ENCODE measurements at places on chromosomes 16 and 17.

DNA sequence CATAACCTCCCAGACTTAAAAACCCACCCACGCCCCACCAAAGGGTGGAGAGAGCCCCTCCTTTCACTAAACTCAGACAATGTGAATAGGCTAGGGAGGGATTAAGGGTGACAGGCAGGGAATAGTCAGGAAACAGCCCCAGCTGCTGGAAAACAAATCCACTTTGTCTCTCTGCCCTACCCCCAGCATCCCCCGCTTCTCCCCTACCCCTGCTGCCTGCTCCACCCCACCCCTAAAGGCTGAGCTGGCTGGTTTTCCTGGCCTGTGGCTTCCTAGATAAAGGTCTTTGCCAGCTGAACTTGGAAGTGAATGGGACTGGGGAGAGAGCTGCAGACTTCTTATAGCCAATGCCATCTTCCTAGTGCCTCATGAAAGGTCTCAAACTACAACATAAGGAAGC, 15.0 kb downstream of the CAVIN1 start:
- DNase-seq, result peak; percentile 88

DNA sequence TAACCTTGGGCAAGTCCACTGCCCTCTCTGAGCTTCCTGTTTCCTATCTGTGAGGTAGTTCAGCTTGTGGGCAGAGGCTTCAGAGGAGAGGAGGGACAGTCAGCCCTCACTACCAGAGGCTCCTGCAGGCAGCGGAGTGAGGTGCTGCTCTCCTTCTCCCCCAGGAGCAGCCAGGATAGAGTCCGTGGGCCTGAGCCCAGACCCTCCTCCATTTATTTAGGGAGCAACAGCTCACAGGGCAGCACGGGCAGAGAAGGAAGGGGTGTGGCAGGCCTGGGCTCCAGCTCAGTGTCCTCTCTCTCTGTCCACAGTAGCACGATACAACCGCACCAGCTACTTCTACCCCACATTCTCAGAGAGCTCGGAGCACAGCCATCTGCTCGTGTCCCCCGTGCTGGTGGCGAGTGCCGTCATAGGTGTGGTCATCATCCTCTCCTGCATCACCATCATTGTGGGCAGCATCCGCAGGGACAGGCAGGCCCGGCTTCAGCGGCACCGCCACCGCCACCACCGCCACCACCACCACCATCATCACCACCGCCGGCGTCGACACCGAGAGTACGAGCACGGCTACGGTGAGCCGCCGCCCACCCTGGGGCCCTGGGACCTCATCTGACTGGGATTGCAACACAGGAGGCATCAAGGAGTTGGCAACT, 42.3 kb downstream of the BEAN1 start:
- DNase-seq, result no peak

- no peak for DNase-seq
Observed at GRCh38 chr16:75621170-75621477, 2.0 kb downstream of the ADAT1 start.

DNA sequence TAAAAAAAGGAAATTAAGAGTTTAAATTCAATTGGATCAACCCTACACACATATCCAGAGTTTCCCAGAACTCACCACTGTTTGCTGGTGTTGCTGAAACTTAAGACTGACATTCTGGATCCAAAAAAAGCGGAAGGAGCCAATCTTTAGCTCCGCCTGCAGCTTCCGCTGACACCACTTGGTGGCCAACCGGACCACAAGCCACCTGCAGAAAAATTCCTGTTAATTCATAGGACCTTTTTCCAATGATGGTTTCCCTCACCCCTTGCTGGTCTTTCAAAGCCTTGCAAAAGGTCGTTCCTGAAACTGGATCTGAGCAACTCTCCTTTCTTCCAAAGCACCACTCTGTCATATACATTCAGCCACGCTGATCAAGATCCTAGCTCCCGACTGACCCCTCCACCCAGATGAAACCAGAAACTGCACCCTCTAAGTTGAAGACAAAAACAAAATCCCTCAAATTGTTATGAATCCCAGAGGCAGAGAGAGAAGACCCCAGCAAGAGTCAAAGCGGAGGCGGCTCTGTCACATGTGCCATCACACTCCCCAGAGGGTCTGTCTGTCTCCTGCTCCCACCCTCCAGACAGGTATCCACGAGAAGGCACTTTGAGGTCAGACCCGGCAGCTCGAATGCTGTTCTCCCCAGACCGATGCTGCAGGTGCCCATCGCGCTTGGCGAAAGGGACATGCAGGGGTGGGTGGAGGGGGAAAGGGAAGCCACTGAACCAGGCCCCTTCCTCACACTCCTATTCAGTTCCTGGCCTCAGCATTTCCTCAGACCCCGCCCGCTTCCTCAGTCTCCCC, 773 bp downstream of the BLTP2 start:
- DNase-seq, result no peak

DNA sequence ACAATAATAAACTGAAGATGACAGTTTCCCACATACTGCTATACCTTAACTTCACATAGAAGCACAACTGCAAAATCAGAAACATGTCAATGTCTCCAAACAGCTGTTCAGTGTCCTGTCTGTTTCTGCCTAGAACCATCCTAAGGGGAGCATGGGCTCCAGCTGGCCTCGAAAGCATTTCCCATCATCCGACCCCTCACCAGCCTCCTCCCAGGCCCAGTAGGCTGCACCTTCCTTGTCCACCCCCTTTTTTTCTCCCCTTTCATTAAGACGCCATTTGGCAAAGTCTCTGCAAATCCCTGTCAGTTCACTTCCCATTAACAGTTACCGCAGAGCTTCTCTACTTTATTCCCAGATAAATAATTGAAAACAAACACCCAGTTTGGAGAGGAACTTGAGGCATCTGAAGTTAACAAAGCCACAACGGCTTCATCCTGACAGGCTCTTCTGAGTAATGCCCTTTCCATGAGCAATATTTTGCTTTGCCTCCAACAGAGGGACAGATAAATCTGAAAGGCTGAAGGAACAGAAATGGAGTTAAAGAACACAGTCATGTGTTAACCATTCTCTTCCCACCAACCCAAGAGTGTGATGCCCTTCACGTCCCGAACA, 65.3 kb downstream of the SLC39A11 start:
- no peak for DNase-seq

- no peak for DNase-seq
Observed at GRCh38 chr16:66776457-66776856, 24.9 kb downstream of the TERB1 start.

DNA sequence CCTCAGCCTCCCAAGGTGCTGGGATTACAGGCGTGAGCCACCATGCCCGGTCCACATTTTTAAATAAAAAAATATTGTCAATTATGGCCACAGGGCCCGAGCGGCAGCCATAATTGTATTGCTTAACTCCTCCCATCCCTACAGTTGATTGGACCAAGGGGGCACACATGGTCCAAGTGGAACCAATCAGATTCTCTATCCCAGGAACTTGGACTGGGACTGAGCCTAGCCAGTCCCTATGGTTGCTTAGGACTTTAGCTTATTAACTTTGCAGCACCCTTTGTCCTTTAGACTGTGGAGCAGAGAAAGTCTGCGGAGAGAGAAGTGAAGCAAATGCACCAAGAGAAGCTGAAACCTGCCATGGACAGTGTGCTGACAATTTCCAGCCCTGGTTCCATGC, 5.5 kb upstream of the RDM1 start:
- no peak for DNase-seq

DNA sequence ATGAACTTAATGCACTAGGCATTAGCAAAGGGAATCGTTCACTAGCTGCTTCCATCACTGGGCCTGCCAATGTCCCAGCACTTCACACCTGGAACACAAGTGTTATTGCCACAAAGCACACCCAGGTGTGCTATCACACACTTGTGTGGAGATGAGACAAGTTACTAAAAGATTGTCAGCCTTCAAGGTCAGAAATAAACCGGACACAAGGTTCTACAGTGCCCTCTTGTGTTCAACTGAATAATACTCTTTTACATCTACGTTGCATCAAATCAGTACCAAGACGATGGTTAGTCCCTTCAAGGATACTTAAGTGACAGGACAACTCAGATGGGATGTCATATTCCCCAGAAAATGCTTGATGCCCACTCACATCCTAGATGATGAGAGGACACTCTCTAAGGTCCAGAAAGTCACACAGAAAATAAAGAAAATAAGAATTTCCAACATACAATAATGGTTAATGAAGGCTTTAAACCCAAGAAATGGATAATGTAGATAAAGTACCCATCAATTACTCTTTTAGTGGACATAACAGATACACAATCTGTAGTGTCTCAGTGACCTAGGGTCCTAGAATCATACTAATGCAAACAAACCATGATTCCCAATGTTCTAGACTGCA, 16.4 kb upstream of the GLG1 start:
- DNase-seq, result peak; percentile 46

GRCh38 chr16:66728117-66728787, 23.2 kb downstream of the DYNC1LI2 start:
- no peak for DNase-seq

- no peak for DNase-seq
Observed at GRCh38 chr16:77540646-77541045, 105.8 kb upstream of the ADAMTS18 start.

DNA sequence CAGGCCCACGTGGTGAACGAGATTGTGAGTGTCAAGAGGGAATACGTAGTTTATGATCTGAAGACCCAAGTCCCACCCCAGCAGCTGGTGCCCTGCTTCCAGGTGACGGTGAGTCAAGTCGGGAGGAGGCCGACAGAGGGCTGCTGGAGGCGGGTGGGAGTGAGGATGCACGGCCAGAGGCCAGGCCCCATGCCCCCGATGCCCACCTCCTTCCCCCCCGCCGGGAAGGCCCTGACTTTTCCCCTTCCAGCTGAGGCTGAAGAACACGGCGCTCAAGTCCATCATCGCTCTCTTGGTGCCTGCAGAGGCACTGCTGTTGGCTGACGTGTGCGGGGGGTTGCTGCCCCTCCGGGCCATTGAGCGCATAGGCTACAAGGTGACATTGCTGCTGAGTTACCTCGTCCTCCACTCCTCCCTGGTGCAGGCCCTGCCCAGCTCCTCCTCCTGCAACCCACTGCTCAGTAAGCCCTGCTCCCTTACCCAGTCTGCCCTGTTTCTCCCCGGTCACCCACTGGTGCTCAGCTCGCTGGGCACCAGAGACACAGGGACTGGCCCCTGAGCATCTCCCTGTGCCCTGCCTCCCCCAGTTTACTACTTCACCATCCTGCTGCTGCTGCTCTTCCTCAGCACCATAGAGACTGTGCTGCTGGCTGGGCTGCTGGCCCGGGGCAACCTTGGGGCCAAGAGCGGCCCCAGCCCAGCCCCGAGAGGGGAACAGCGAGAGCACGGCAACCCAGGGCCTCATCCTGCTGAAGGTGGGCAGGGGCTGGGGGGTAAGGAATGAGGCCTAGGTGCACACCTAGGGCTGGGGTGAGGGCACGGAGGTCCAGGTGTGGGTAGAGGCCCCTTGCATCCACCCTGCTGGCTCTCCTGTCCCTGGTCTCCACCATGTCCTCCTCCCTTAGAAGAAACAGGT, 2.6 kb downstream of the ZACN start:
- no peak for DNase-seq

DNA sequence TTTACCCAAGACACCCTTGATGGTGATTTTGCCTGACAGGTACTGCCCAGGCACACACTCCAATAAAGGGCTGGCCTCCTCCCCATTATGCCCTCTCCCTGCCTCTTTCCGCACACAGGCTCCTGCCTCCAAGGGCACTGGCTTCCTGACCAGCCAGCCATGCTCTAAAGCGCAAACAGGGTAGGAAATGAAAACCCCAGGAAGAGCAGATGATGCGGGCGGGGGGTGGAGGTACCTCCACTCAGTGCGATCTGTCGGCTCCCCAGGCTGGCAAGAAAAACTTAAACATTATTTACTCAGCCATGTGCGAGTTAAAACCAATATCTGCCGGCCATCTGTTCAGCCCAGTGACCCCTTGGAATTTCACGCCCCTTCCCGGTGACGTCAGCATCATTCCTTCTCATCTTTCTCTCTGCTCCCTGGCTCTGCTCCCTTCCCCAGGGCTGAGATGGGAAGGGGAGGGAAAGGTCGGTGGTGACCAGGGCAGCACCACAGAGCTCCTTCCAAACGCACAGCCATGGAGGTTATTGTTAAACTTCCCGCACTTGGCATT, 262.5 kb downstream of the CBLN1 start:
- no peak for DNase-seq
